ENCODE measurements at places on chromosomes 12 and 14. TPM values are rescaled to one million over a fixed set of nuclear protein-coding genes. Genes with fewer than 3 reads are reported as not detected.

DNA sequence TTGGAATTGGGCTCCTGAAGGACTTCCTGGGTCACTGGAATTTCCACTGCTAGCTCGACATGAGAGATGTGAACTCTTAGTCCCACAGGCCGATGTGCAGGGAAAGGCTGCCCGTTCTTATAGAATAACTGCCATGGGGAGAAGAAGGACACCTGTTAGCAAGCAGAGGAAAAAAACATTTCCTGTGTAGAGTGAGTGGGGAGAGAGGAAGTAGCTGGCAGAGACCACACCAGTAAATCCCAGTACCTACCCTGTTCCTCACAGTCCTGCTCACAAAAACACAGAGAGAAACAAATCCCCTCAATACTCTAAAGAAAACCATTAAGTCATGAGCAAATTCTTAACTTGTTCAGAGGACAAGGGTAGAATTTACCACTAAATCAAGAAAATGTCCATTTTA is 29.5 kb downstream of the AREL1 start:
- no peak for DNase-seq

DNA sequence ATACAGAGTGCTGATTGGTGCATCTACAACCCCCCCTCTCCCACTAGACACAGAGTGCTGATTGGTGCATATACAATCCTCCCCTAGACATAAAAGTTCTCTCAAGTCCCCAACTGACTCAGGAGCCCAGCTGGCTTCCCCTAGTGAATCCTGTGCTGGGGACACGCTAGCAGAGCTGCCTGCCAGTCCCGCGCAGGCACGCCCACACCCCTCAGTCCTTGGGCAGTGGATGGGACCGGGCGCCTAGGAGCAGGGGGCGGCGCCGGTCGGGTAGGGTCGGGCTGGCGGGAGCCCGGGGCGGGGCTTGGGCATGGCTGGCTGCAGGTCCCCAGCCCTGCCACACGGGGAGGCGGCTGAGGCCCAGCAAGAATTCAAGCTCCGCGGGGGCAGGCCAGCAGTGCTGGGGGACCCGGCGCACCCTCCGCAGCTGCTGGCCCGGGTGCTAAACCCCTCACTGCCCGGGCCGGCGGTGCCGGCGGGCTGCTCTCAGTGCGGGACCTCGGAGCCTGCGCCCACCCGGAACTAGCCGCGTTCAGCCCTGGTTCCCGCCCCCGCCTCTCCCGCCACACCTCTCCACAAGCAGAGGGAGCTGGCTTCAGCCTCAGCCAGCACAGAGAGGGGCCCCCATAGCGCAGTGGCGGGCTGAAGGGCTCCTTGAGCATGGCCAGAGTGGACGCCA is 64.3 kb upstream of the DDHD1 start:
- DNase-seq, result peak; percentile 71

DNA sequence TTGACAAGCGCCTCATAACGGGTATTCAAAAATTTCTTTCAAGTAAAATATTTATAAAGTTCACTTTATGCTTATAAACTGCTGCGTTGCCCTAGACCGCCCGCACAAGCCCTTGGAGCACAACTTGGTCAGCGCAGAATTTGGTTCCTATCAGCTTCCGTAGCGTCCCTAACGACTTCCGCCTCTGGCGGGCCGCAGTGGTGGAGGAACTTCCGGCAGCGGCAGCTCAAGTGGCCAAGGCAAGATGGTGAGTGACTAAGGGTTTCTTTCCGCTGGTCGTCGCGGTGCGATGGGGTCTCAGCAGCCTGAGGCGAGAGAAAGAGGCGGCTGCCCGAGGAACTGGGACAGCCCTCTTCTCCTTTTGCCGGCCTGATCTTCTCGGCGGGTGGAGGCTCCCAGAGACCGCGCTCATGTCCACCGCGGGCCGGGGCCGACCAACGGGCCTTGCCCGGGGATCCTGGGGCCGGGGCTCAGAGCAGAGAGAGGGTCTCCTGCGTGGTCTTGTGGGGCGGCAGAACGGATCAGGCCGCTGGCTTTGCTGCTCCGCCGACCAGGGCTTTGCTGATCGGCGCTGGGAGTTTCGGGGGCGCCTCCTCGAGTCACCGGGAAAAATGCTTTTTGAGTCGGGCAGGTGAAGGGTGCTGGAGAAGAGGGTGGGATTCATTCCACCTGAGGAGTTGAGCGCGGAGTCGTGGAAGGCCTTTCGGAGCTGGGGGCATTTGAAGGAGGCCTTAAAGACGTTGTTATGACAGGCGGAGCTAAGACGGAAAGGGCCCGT is at the start of gene PSMC1:
PSMC1 (plus strand) TSS at position 200 of the 778 bp plus-strand sequence; CDS start at position 245, 45 bp downstream.
- peak; percentile 97 for DNase-seq

DNA sequence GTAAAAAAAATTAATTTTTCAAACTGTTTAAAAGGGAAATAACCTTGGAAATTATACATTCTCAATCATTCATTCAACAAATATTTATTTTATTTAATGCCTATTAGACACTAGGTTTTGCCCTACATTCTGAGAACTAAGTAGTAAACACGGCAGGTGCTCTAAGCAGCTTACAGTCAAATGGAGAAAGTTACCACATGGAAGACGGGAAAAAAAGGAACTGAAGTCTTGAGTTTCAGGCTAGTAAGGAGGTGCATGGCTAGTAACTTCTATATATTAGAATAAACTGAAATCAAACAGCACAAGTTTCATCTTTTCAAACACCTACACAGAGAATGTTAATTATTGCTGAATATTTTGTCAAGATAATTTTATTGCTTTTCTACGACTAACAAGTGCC is 52.9 kb downstream of the C12orf42 start:
- no peak for DNase-seq

- peak; percentile 49 for DNase-seq
Measured at GRCh38 chr12:53048780-53049401, 974 bp upstream of the TNS2 start.

GRCh38 chr14:103161054-103161397 is 37.8 kb downstream of the TNFAIP2 start:
- peak; percentile 12 for DNase-seq

GRCh38 chr12:116125956-116126566 is 151.4 kb downstream of the MED13L start:
- peak; percentile 41 for DNase-seq

DNA sequence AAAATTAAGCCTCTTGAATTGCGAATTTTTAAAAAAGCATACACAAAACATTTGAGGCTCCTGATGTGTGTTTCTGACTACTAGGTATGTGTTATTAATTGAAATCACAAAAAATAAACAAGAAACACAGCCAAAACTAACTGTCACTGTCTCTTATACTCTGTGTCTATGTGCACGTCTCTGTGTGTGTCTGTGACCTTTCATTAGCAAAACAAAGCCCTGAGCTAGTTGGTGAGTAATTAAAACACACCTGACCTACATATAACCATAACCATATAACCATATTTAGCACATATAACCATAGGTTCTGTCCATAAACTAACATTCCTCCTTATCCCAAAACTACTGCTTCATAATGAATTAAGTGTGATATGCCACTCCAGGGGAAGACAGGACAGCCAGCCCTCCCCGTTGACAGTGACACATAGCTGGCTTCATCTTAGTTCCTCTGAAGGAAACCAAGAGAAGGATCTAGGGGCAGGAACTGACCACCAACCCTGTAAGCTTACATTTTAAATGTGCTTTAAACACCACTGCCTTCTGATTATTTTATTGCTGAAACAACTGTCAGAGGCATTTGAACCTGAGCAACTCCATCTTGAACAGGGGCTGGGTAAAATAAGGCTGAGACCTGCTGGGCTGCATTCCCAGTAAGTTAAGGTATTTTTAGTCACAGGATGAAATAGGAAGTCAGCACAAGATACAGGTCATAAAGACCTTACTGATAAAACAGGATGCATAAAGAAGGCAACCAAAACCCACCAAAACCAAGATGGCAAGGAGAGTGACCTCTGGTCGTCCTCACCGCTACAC is 106.7 kb downstream of the PPP2R5E start:
- DNase-seq, result no peak

GRCh38 chr12:6178981-6179761 is 21.0 kb upstream of the CD9 start:
- DNase-seq, result peak; percentile 85

GRCh38 chr12:89134213-89134770 is 218.0 kb downstream of the DUSP6 start:
- no peak for DNase-seq

DNA sequence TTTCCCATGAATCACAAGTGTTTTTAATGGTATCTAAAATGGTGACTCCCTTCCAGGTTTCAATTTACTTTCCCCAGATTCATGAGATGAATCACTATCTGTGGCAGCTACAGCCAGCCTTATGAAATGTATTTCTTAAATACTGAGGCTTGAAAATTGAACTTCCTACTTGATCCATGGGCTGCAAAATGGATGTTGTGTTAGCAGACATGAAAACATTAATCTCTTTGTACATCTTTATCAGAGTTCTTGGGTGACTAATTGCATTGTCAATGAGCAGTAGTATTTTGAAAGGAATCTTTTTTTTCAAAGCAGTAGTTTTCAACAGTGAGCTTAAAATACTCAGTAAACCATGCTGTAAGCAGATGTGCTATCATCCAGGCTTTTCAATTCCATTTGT is 250.8 kb downstream of the SLC6A15 start:
- DNase-seq, result peak; percentile 26

DNA sequence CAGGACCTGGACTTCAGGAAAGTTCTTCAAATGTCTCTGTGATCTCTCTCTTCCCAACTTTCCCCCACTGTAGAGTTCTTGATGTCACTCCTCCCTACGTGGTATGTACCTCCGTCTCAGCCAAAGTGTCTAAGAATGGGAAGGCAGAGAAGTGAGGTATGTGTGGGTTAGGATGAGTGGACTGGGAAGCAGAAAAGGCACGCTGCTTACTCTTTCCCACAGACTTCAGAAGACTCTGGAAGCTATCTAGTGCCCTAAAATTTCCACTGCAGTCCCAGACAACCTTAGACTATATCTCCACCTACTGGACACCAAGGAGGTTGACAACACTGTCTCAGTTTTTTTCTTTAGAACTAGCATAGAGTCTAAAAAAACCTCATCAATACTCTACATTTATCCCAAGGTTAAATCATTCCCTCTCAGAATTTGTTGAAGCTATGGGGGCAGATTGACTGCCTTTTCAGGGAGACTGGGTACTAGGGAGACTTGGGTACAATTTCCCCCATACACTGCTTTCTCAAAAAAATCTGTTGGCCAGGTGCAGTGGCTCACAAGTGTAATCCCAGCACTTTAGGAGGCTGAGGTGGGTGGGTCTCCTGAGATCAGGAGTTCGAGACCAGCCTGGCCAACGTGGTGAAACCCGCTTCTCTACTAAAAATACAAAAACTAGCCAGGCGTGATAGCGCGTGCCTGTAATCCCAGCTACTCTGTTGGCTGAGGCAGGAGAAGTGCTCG is 20.6 kb upstream of the ITGA5 start:
- peak; percentile 83 for DNase-seq

DNA sequence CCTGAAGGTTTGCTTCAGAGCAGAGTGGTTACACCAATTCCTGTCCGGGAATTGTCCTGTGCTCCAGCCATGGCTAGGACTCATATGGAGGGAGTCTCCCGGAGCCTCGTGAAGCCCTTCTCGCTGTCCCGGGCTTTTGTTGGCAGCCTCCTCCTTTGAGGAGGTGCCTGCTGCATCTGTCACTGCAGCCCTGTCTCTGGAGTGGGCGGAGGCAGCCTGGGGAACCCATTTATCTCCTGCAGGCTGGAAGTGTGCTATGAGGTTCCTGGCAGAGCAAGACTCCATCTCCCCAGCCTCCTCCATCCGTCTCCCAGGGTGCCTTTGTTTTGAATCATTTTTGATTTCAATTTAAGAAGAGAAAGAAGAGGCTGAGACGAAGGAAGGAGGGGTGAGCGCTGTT is 355.3 kb downstream of the GLT1D1 start:
- DNase-seq, result no peak

- DNase-seq, result no peak
Measured at GRCh38 chr14:64706593-64707193, 2.5 kb downstream of the PLEKHG3 start.

GRCh38 chr12:70659077-70659606 is 21.9 kb upstream of the PTPRB start:
- DNase-seq, result no peak

- peak; percentile 44 for DNase-seq
Measured at GRCh38 chr12:110744151-110744571, 1.5 kb upstream of the PPP1CC start.

DNA sequence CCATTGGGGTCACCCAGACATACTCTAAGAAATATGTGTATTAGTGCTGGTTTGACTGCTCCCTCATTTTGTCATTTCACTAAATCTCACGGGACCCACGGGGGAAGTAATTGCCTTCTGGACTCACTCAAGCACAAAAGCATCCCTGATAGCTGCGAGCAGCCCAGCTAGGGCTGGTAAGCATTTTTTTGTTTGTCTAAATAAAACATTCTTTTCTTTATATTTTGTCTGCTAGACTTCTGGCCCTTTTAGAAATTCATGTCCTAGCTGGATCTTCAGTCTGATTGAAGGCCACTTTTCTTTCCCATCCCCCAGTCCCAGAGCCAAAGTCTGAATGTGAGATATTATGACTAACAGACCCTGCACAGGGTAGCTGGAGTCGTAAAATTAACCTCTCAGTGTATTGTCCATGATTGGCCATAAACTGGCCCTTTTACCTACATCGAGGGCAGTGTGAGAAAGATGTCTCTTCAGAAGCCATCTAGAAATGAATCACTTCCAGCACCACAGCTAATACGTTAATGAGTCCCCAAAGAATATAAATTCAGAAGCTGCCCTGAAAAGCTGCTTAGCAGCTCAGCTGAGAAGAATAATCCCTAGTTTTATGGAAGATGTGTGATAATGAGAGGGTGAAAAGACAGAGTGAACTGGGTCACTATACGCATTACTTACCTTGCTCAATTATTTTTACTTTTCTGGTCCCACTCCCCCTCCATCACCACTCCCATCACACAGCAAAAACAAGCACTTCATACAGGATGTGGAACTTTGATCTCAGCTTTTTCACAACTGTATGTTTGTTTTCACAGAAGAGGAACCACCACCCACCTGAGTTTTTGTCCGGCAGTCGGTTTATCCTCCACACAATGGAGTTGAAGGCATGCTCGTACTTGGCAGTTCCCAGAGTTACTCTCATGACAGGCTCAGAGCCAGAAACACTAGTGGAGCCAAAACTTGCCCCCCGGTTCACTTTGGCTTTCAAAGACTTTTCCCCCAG is 55.6 kb upstream of the GTF2A1 start:
- DNase-seq, result no peak

DNA sequence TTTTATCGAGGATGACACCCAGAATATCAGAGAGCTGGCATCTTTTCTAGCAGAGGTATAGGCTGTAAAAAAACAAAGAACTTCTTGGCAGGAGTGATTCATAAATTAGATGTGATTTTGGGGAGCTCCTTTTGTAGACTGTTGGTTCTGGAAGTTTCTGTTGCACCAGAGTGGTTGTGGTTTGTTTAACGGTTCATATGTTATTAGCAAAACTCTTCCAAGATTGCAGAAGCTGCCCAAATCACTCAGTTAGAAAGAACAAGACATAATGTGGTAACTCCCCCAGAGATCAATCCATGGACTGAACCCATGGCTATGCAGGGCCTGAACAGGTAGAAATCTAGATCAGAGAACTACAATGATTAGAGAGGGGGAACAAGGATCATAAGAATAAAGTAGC is 6.7 kb upstream of the RNASE10 start:
- DNase-seq, result no peak

GRCh38 chr12:90682398-90682797 is 272.6 kb downstream of the CCER1 start:
- peak; percentile 92 for DNase-seq

Gene GCN1
- 93.1 TPM for total RNA-seq

Gene LRCOL1
- total RNA-seq, result 0.17 TPM

Gene FAM90A1
- 0.33 TPM for total RNA-seq

Gene GPR84
- total RNA-seq, result not detected

Gene ACSM4
- not detected for total RNA-seq

Gene DNAI7
- 0.17 TPM for total RNA-seq
